Left renal cortex interstitium (tissue), 4 donors: ENCODE measurements at places on chromosomes 6 and 20.

- DNase-seq, result no peak
Measured at GRCh38 chr6:84575264-84575663, 189.1 kb downstream of the TBX18 start.

DNA sequence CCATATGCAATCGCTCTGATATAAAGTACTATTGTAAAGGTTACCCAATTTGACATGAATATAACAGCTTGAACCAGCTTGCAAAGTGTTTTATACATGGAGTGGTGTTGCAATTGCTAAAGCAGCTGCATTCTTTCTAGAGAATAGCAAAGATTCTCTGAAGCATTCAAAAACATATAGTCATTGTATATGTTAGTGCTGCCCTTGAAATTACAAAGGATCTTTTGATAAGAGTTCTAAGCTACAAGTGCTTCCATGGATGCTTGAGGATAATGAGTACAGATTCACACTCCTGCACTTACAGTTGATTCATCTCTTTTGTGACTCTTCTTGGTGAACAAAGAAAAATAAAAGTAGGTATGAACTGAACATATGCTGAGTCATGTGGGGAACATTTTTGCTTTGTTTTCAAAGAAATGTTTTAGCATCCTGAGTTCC is 175.7 kb downstream of the ALDH8A1 start:
- DNase-seq, result no peak

GRCh38 chr6:27608916-27609883 is 136.3 kb upstream of the ZNF184 start:
- DNase-seq, result no peak

- no peak for DNase-seq
Measured at GRCh38 chr20:824916-825315, 8.6 kb upstream of the FAM110A start.

DNA sequence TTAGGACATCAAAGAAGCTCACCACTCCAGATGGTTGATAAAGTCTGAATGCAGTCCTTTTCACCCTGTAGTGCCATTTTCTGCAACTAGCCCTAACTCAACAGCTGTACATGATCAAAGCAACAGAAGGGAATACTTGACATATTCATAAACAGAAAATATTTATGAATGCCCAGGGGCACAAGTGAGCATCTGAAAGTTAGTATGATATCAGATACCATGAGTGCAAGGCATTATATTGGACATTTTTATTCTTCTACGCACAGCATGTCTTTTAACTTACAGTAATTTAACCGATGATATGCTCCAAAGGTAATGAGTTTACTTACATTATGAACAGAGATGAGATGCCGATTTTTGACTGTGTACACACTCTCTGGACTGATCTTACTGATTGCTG is 142.0 kb downstream of the MCHR2 start:
- DNase-seq, result no peak

GRCh38 chr6:113610377-113610988 is 246.7 kb upstream of the MARCKS start:
- DNase-seq, result no peak

- DNase-seq, result no peak
Measured at GRCh38 chr20:14759979-14760378, 422.6 kb upstream of the FLRT3 start.

GRCh38 chr20:4780245-4780644 is 58.5 kb downstream of the PRND start:
- no peak for DNase-seq

GRCh38 chr6:78908621-78909020 is 41.3 kb downstream of the IRAK1BP1 start:
- no peak for DNase-seq

DNA sequence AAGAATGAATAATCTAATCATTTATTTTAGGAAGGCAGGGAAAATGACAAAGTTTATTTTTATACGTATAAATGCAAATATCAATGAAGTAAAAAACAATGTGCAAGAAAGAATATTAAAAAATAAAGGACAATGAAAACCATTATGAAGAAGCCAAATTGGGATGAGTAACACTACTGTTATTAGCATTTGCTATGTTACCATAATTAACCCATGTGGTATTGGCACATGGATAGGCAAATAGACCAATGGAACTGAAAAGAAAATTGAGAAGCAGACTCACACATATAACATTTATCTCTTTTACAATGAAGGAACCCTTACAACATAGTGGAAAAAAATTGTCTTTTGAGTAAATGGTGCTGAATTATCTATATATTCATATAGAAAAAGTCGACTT is 214.6 kb downstream of the CLVS2 start:
- no peak for DNase-seq

DNA sequence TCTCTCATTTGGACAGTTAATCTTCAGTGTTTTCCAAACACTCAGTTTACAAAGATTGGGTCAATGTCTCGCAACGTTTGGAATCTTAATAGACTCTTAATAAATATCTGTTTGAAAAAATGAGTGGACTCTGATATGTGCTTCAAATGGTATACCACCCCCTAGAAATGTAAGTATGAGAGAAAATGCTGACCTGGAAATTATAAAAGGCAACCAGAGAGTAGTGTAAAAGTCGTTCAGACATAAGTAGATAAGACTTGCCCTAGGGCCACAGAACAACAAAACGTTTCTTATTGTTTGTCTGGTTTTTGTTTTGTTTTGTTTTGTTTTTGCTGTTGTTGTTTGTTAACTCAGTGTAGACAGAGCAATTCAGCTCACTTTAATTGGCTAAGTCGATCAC is 97.4 kb upstream of the SPTLC3 start:
- DNase-seq, result no peak

GRCh38 chr6:27814665-27815424 is 97.4 kb downstream of the OR2B2 start:
- DNase-seq, result no peak

GRCh38 chr20:53004267-53004813 is 32.2 kb downstream of the TSHZ2 start:
- DNase-seq, result no peak

DNA sequence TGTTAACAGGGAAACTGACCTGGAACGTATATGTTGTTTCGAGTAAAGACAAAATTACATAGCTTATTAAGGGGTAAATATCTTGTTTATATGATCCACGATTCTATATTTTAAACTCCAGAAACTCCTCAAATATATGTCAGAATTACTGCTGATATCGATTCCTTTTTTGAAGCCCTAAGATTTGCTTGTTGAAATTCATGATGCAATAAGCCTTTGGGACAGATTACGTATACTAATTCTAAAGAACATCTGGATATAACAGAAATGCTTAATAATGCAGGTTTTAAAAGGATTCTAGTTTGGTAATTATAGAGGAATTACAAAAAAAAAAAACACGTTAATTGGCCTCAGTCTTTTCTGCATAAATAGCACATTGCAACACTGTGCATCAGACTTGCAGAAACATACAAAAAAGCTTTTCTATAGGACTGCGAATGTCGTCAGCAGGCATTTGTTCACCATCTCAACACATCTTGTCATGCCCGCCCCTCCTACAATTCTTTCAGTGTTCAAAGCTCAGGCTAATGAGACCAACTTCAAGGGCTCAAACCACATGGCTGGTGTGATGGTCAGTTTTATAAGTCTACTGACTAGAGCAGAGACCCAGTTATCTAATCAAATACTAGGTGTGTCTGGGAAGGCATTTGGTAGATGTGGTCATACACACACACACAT is 74.9 kb downstream of the AGPAT4 start:
- no peak for DNase-seq

GRCh38 chr20:46104262-46104661 is 13.9 kb upstream of the CD40 start:
- DNase-seq, result no peak

DNA sequence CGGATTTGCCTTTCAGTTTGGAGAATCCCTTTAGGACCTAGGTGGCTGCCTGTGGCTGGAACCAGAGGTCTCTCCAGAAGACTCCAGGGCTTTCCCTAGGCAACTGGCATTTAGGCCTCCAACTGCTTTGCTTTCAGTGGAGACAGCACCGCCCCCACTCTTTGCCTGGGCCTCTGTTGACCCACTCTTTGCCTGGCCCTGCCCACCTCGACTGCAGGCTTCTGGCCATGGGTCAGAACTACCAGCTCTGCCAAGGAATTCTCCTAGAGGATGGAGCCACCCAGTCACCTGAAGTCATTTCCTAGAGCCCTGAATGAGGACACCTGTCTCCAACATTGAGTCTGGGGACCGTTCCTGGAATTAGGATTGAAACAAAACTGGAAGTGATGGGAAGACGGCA is 439.0 kb upstream of the CDH4 start:
- DNase-seq, result no peak

GRCh38 chr20:49712996-49713752 is 504 bp downstream of the B4GALT5 start:
- no peak for DNase-seq

DNA sequence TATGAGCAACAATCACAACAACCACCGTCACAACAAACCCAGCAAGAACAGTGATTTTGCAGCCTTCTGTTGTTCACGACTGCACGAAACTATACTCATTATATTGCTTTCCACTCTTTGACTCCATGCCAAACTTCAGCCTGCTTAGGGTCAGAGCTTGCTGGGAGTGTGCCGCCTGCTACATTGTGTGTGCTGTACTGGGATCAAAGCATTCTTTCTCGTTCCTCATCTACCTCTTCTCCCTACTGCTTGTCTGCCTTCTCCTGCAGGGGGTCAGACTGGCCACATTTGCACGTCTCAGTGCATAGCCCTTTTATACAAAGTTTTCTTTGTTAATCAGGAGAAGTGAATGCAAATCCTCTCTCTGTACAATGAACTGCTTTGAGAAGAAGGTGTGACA is 401.6 kb upstream of the CITED2 start:
- DNase-seq, result no peak

- DNase-seq, result no peak
Measured at GRCh38 chr6:129647044-129647443, 62.9 kb downstream of the ARHGAP18 start.

DNA sequence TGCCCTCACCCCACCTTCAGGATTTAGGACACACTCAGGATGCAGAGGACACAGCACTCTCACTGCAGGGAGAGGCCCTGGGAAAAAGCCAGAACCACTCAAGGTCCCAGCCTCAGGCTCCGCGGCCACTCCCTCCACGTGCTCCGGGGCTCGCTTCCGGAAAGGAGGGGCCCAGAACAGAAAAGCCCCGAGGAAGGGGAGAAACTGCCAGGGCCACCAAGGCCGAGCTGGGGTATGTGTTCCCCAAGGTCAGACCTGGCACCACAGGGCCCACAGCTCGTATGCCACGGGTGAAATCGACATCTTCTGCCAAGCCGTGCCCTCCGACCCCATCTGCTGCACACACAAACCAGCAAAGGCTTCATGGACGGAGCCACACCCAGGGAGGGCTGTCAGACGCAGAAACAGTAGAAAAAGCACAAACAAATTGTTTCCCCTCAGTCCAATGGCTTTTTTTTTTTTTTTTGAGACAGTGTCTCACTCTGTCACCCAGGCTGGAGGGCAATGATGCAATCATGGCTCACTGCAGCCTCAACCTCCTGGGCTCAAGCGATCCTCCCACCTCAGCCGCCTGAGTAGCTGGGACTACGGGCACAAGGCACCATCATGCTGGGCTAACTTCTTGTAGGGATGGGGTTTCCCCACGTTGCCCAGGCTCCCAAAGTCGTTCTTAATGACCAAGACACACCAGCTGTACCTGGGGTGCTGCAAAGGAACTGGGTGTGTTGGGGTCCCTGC is 33.4 kb downstream of the SLC2A4RG start:
- no peak for DNase-seq

DNA sequence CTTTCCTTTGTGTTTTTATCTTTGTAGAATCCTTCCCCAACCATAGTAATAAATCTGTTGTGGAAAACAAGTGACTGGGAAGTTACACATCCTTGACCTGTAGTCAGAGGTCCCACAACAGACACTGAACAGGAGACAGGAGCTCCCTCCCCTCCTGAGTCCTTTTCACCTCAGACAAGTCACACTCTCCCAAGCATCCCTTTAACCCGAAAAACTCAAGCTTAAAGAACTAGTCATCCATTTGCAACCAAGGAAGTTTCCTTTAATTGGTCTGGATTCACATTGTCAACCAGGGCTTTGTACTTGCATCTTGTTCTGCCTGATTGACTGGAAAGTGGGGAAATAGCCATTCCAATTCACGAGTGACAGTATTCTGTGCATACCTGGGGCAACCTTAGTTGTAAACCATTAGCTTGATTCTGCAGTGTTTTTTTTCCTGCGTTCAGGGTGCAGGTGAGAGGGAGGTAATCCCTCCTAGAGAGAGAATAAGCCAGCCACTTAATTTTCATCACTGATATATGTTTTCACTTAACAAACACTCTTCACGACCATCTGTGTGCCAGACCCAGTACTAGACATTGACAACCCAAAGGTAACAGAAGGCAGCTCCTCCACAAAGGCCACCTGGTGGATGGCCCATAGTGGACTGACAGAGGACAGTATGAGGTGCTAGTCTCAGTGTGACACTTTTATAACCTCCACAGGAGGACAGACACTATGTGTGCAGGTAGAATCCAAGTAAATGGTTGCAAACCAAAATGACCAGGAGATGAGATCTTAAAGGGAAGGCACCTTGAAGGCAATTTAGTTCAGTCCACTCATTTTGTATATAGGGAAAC is 112.4 kb downstream of the SLX4IP start:
- no peak for DNase-seq

- no peak for DNase-seq
Measured at GRCh38 chr6:50807035-50807434, 11.6 kb upstream of the TFAP2B start.

GRCh38 chr20:44154521-44155001 is 32.4 kb downstream of the JPH2 start:
- no peak for DNase-seq

GRCh38 chr6:6775074-6775473 is 186.6 kb downstream of the LY86 start:
- no peak for DNase-seq

GRCh38 chr6:130908188-130908587 is 81.0 kb downstream of the SMLR1 start:
- no peak for DNase-seq

DNA sequence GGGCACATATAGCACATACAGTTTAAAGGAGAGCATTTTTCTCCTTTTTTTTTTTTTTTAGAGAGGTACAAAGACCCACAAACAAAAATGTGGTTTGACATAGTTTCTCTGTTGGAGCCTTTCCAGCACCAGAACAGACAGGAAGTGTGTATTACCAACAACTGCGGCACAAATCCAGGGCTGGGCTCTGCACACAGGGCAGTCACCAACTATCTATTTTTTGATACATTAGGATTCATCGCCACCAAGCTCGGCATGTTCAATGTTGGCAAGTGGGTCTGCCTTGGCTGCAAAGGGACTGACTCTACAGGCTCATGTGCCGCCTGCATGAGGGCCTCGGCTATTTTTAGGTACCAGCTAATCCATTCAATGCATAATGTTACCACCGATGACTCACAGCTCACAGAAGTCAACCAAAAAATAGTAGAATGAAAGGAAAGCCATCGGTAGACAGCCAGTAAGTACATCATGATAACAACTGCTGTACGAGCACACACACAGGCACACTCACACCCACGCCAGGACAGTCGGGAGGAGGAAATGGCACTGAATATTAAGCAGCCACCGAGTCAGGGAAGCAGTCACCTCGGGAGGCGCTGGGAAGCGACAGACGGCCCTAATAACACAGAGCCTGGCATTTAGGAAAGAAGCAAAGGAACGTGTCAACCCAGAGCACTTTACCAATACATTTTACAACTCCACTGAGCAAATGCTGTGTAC is 81.6 kb downstream of the GMPR start:
- no peak for DNase-seq
